Transverse colon (tissue), 4 donors: ENCODE measurements at places on chromosomes 2 and 18. TPM values are rescaled to one million over a fixed set of nuclear protein-coding genes. Genes with fewer than 3 reads are reported as not detected.

- no peak overlapping the region for H3K27ac ChIP-seq
- no peaks in the 10 kb centered on the region for H3K27me3 ChIP-seq
- H3K36me3 ChIP-seq, result no peaks in the 10 kb centered on the region
- DNase-seq, result no peak
- H3K4me1 ChIP-seq, result no peaks in the 10 kb centered on the region
- H3K4me3 ChIP-seq, result no peak overlapping the region
Measured at GRCh38 chr18:28334516-28334915, 157.6 kb upstream of the CDH2 start.

SERPINB13 gene
- 1.4 TPM for total RNA-seq

DNA sequence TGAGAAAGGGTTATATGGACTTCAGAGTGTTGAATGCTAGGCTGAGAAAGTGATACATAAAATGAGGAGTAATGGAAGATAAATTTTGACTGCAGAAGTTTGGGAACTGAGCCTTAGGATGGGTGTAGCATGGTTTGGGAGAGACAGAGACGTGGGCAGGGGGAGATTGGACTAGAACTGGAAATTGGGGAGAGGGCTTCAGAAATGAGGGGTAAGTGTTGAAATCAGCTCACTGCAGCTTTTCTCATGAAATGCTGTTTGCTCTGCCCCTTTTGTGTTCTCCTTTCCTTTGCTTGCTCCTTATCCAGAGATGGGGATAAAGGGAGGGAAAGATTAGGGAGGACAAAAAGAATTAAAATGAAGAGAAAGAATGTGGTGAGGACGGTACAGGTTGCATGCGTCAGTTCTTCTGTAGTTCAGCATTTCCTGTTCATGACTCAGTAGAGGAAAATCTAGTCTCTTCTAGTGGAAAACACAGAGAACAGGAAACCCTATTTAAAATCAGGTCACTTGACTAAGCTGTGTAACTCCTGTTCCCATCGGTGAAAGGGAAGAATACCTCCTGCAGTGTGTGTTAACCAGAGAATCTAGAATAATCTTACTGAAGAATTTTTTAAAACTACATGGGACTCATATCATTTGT is 105.6 kb downstream of the CRIM1 start:
- H3K36me3 ChIP-seq, result no peaks in the 10 kb centered on the region
- H3K4me3 ChIP-seq, result no peak overlapping the region
- H3K27me3 ChIP-seq, result no peaks in the 10 kb centered on the region
- no peak for DNase-seq

DNA sequence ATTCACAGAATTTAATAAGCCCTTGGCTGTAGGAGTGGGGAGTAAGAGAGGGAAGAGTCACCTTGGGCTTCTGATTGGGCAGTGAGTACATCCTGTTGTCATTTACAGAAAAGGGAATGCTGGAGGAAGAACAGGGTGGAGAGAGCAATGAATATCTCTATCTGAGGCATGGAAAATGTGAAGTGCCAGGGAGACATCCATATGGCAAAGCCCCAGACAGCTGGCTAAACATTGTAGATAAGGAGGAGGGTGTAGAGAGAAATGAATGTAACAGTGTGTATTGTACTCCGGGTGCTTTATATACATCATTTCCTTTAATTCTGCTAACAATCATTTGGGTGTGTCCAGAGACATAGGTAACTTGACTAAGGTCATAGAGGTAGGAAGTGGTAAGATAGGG is 103.5 kb downstream of the UPP2 start:
- H3K27me3 ChIP-seq, result no peaks in the 10 kb centered on the region
- DNase-seq, result peak; percentile 21
- no peaks in the 10 kb centered on the region for H3K4me1 ChIP-seq

BOLA3 gene
- 51.5 TPM for total RNA-seq

DNA sequence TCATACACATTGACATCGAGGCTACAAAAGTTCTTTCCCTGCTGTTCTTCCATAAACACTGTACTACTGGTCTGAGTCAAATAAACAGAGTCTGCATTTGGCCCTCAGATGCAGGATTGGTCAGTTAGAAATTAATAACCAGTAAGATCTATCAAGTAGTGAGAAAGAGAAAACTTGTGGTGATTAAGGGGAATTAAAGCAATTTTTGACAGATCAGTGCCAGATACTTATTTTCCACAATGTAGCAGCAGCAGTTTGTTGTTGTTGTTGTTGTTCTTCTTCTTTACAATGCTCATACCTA is 85.0 kb downstream of the IKZF2 start:
- DNase-seq, result no peak
- no peaks in the 10 kb centered on the region for H3K36me3 ChIP-seq
- H3K27ac ChIP-seq, result peak overlapping the region; percentile 9

GRCh38 chr18:48829443-48830149 is 121.2 kb downstream of the SMAD7 start:
- no peaks in the 10 kb centered on the region for H3K27me3 ChIP-seq
- H3K4me1 ChIP-seq, result peaks cover 42% of the 10 kb centered on the region

SERPINB11 gene
- total RNA-seq, result not detected

GRCh38 chr2:100640431-100641124 is 77.8 kb downstream of the PDCL3 start:
- H3K27ac ChIP-seq, result no peak overlapping the region
- no peak for DNase-seq
- H3K36me3 ChIP-seq, result no peaks in the 10 kb centered on the region

- no peak overlapping the region for H3K4me3 ChIP-seq
- H3K27ac ChIP-seq, result no peak overlapping the region
- H3K4me1 ChIP-seq, result no peaks in the 10 kb centered on the region
- no peak for DNase-seq
Measured at GRCh38 chr2:3246928-3247714, 130.5 kb downstream of the EIPR1 start.

DNA sequence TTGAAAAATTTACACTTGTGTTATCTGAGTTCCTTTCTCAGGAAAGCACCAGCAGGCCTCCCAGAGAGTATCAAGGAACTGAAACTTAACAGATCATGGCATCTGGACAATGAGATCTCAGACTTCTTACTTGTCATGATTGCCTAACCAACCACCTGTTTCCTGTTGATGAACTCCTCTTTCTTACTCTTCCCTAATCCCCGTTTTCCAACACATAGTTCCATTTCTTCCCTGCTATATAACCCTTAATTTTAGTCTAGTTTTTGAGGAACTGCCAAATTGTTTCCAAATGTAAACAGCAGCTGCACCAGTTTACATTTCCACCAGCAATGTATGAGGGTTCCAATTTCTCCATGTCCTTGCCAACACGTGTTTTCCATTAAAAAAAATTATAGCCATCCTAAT is 6.1 kb upstream of the FAM171B start:
- no peak for DNase-seq
- H3K27me3 ChIP-seq, result no peaks in the 10 kb centered on the region
- no peak overlapping the region for H3K4me3 ChIP-seq
- H3K27ac ChIP-seq, result no peak overlapping the region

IL18RAP gene
- total RNA-seq, result 9.0 TPM

DNA sequence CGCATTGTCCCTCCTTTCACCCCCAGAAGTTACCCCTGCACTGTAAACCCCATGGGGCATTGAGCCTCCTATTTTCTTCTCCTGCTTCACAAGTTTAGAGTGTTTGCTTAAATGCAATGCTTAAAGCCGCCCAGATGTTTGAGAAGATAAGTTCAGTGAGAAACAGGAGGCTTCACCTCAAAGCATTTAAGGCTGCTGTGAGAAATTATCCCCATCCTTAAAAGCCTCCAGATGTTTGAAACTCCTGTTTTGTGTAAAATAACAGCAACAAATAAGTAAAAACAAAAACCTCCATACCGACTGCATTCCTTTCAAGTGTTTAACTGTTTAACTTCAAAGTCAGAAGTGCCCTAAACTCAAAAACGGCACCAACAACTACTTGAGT is 81.8 kb downstream of the RTP5 start:
- H3K27me3 ChIP-seq, result no peaks in the 10 kb centered on the region
- no peak overlapping the region for H3K4me3 ChIP-seq
- no peak for DNase-seq
- no peak overlapping the region for H3K27ac ChIP-seq
- H3K4me1 ChIP-seq, result no peaks in the 10 kb centered on the region

DNA sequence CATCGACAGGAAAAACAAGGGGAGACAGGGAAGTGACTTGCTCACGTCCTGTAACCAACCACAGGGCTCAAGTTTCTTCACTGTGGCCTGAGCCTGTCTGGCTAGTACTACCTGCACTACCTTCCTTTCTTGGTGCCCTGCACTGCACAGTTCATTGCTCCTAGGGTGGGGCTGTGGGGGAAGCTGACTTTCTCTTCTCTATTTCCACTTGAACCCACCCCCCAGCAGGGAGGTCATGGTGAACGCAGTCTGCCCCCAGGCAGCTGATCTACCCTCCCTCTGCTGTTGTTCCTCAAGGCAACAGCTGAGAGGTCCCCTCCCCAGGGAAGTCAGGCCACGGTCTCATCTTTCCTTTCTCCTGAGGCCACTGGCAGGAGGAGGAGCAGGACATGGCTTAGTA is 532.1 kb downstream of the SOX11 start:
- no peak for DNase-seq
- no peak overlapping the region for H3K27ac ChIP-seq
- H3K4me3 ChIP-seq, result no peak overlapping the region

HOXD4 gene
- total RNA-seq, result 10.1 TPM

- H3K36me3 ChIP-seq, result no peaks in the 10 kb centered on the region
- no peak overlapping the region for H3K27ac ChIP-seq
- H3K27me3 ChIP-seq, result no peaks in the 10 kb centered on the region
- H3K4me3 ChIP-seq, result no peak overlapping the region
- no peak for DNase-seq
Measured at GRCh38 chr2:95700519-95700918, 108.7 kb downstream of the TRIM43 start.

- H3K4me1 ChIP-seq, result peaks cover 7% of the 10 kb centered on the region
- peak overlapping the region; percentile 8 for H3K4me3 ChIP-seq
- H3K36me3 ChIP-seq, result no peaks in the 10 kb centered on the region
- no peak overlapping the region for H3K27ac ChIP-seq
- DNase-seq, result peak; percentile 44
Measured at GRCh38 chr18:72692086-72692485, 147.9 kb upstream of the CBLN2 start.

DNA sequence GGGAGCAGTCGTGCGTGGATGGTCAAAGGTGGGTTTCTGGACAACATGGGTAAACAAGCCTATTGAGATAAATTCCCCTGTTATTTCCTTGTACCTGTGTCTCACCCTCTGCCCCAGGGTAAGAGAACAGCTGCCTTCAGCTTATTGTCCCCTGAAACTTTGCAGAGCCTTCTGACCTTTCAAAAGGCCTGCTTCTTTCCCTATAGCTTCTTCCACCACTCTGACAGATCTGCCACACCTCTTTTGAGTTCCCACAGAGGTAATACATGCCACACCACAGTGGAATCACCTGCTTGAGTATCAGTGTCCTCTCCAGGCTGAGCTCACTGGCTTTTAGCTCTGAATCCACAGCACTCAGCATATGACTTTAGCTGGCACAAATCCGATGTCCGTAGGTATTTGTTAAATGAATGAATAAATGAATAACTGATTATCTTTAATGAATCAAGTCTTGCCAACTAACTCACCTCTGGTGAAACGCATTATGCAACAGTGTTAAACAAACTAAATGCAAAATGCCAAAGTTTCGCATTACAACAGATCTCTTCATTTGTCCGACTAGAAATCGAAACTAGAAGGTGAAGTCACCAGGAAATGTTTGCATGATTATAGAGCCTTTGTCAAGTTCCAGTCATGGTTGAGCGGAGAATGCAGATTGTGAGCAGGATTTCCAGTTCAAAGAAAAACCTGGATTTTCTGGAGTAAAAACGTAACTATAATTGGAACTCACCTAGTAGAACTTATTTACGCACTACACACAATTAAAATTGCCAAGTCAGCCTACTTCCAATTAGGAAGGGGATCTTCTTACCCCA is 16.4 kb downstream of the DYNAP start:
- H3K27ac ChIP-seq, result peak overlapping the region; percentile 82
- H3K36me3 ChIP-seq, result no peaks in the 10 kb centered on the region
- peak; percentile 38 for DNase-seq
- H3K4me3 ChIP-seq, result peak overlapping the region; percentile 27

- H3K27me3 ChIP-seq, result peaks cover 99% of the 10 kb centered on the region
- peaks cover 8% of the 10 kb centered on the region for H3K4me1 ChIP-seq
Measured at GRCh38 chr18:57441071-57441794, 6.1 kb downstream of the ONECUT2 start.

DNA sequence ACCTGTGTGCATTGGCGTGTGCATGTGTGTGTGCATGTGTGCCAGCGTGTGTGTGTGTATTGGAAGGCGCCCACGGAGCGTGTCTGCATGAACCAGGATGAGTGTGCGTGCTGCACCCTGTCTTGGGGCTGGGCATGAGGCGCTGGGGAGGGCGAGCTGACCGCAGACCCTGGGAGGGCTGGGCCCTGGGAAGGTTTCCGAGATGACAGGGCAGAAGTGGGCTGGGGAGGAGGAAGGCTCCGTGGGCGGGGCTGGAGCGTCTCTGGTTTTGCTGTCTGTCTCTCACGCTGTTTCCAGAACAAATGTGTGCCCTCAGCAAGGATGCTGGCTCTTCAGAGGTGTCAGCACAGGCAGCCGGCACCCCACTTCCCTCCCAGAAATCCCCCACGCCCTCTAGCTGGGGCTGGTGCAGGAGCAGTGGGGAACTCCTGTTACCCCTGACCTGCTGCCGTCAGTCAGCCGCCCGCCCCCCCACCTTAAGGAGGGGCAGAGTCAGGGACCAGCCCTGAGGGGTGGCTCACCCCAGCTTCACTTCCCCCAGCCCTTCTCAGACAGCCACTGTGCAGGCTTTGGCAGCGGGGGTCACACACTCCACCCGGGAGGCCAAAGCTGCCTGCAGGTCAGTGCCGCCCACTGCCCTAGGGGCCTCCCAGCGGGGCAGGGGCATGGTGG is at the start of gene GPR35:
Gene GPR35 (plus strand): TSS at position 531 of the 672 bp plus-strand sequence. CDS start 4,473 bp downstream, outside the sequence.
- no peaks in the 10 kb centered on the region for H3K27me3 ChIP-seq
- H3K4me3 ChIP-seq, result no peak within 1 kb of the TSS
- no peaks in the 10 kb centered on the region for H3K4me1 ChIP-seq
- H3K27ac ChIP-seq, result peak within 1 kb of the TSS; percentile 43
- DNase-seq, result peak; percentile 58

DNA sequence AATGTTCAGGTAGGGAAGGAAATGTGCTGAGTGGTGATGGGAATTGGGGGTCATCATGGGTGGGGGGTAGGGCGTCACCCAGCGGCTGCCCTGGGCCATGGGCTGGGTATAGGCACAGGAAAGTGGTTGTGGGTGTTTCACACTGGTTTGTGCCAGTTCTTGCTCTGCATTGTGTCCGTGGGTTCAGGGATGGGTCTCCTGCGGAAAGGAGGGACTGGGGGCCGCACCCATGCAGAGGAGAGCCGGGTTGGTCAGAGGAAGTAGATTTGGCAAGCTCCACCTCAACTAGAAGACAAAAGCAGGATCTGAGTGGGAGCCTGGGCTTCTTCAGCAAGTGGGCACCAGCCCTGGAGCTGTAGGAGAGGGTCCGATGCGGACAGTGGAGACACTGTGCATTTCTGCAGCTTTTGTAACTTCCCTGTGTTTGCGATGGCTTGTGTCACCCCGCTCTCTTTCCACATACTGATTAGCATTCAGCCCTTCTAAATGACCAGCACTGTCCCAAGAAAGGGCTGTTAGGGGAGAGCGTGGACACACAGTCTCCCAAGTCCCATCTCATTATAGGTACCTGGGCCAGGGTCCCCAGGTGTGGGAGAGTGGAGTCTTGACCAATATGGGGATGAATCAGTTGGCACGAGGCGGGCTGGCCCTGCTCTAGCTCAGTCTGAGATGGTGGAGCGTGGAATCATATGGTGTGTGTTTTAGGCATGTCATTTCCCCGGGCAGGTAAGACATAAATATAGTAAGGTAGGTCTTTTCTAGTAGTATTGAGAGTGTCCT is 67.2 kb downstream of the LRRFIP1 start:
- H3K4me1 ChIP-seq, result peaks cover 76% of the 10 kb centered on the region
- H3K27ac ChIP-seq, result peak overlapping the region; percentile 99
- no peak for DNase-seq
- no peaks in the 10 kb centered on the region for H3K27me3 ChIP-seq
- H3K36me3 ChIP-seq, result no peaks in the 10 kb centered on the region
- H3K4me3 ChIP-seq, result no peak overlapping the region

- no peak for DNase-seq
- H3K36me3 ChIP-seq, result no peaks in the 10 kb centered on the region
- H3K27me3 ChIP-seq, result no peaks in the 10 kb centered on the region
- H3K4me1 ChIP-seq, result no peaks in the 10 kb centered on the region
Measured at GRCh38 chr2:30582521-30582920, 135.5 kb downstream of the LCLAT1 start.
